ENCODE measurements at places on chromosomes 7 and 10.
A peak's percentile ranks its signal among the peaks of the same experiment; 100 is the strongest.

DNA sequence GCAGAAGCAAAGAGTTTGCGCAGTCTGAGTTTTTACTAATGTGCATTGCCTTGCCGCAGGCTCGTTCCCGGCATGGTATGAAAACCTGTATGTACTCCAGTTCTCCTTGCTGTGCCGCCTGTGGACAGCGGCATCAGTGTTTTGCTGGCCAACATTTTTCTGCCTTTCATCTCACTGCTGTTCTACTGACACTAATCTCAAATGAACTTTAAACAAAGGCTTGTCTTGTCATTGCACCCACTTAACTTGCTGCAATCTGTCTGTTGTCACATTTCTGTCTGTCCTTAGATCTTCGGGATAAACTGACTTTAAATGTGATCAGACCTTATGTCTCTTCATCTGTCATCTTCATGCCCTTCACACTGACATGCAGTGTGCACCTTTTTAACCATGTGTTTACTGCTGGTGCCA, 71.7 kb upstream of the ZNRF2 start:
- no peaks in the 10 kb centered on the region for H3K27me3 ChIP-seq
- no peak overlapping the region for H3K27ac ChIP-seq
- H3K36me3 ChIP-seq, result no peaks in the 10 kb centered on the region
- no peaks in the 10 kb centered on the region for H3K4me1 ChIP-seq
- DNase-seq, result no peak

DNA sequence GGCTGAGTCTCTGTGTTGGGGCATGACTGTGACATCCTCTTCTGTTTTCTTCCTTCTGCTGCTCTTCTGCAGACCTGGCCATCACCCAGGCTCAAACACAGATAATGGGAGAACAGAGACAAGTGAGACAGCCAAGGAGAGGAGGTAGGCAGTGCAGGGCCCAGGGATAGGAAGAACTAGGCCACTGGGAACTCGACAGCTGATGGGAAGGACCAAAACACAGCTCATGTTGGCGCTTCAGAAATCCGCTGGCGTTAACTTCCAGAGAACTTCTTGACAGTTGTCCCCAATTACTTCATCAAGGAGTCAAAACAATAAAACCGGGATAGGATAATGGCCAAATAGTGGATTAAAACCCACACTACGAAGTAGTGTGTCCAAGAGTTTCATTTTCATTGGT, 97.0 kb upstream of the PALS2 start:
- no peaks in the 10 kb centered on the region for H3K36me3 ChIP-seq
- H3K4me3 ChIP-seq, result no peak overlapping the region
- H3K4me1 ChIP-seq, result no peaks in the 10 kb centered on the region
- peaks cover 4% of the 10 kb centered on the region for H3K27me3 ChIP-seq

DNA sequence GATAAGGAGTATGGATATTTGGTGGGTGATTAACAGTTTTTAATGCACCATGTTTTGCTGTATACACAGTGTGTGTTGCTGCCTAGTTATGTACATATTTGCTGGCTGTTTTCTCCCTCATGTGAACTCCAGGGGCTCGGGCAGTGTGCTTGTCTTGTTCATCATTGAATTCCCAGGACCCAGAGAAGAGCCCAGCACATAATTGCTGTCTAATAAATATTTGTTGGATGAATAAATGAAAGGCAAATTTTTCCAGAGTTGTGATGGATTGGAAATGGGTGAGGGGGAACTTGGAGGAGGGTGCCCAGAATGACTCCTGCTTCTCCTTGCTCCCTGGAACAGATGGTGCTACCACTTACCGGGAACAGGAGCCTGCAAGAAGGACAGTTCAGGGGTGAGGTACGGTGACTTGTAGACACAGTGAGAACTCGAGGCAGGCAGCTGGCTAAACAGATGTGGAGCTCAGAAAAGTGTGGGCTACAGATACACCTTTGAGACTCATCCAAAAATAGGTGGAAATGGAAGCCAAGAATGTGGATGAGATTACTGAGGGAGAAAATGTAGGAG, 586.8 kb upstream of the MGMT start:
- H3K4me3 ChIP-seq, result no peak overlapping the region
- H3K4me1 ChIP-seq, result no peaks in the 10 kb centered on the region
- H3K27me3 ChIP-seq, result peaks cover 7% of the 10 kb centered on the region
- no peak for DNase-seq
- no peaks in the 10 kb centered on the region for H3K36me3 ChIP-seq

DNA sequence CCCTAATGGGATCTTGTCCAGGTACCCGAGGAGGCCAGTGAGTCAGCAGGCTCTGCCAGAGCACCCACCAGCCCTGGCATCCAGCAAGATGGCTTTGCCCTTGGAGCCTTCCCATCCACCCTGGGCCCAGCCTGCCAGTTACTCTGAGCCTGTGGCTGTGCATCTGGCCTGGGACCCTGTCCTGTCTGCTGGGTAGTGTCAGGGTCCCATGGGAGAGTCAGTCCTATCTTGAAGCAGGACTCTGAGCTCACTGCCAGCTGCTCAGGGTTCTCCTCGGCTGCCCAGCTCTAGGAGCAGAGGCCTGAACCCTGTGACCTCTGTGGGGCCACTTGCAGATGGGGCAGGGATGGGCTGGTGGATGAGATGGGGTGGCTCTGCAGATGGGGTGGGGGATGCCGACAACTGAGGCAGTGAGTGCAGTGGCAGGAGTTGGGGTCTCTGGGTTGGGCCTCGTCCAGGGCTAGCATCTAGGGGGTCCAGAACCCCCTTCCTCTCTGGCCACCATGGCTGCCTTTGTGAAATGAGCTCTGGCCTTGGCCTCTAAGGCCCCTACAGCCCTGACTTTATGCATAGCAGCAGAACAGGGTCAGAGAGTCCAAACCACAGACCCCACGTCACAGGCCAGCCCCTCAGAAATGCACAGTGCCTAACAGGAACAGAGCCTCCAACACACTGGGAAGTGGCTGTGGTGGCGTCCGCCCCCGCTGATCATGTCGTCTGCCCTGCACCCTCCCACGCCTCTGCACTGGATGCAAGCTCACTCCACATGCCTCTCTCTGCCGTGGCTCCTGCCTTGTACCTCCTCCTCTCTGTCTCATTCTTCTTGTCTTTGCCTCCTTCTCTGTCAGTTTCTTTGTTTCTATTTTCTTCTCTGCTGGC, 88.1 kb upstream of the RET start:
- H3K4me1 ChIP-seq, result peaks cover 18% of the 10 kb centered on the region
- H3K36me3 ChIP-seq, result no peaks in the 10 kb centered on the region
- H3K27me3 ChIP-seq, result peaks cover 36% of the 10 kb centered on the region
- H3K4me3 ChIP-seq, result no peak overlapping the region
- no peak for DNase-seq

- DNase-seq, result no peak
- no peaks in the 10 kb centered on the region for H3K27me3 ChIP-seq
- H3K4me1 ChIP-seq, result no peaks in the 10 kb centered on the region
- no peak overlapping the region for H3K4me3 ChIP-seq
Observed at GRCh38 chr10:51630640-51631005, 68.8 kb downstream of the CSTF2T start.

DNA sequence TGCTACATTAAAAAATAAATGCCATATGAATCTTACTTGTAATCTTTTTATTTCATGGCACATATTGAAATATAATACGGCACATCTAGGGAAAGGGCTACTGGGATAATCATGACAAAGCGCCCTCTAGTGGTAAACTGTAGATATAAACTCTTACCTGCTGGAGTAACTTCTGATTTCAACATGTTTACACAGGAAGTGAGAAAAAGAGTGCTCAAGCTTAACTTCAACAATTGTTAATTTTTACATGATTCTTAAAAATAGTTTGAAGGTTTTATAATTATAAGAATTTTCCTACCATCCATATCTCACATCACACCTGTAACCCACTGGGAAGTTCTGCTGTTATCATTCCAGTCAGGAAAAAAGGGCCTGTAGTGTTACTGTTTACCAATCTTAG, 2.0 kb upstream of the HEPACAM2 start:
- DNase-seq, result no peak
- peaks cover 4% of the 10 kb centered on the region for H3K4me1 ChIP-seq
- H3K4me3 ChIP-seq, result no peak overlapping the region
- H3K36me3 ChIP-seq, result no peaks in the 10 kb centered on the region
- peak overlapping the region; percentile 47 for H3K27ac ChIP-seq
